Hematopoietic multipotent progenitor cell treated with erythropoietin and hydrocortisone succinate and interleukin-3 and kit ligand, for 15 days (in vitro differentiated cells): ENCODE measurements at places on chromosomes 4 and X.

DNA sequence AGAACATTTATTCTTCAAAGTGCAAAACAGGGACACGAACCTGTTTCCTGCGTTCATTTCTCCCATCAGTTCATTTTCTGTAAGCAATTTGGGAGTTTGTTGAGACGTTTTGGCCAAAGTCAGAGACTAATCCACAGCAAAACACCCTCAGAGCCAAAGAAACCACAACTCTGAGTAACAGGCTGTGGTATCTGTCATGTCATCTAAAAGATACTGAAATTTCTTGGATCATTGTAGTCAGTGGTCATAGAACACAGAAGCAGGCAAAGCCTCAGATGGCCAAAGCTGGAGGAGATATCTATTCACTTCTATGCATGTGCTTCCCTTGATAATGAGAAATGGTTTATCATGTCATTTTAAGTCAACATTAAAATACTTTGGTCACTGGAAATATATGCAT is 485.6 kb upstream of the GALNT7 start:
- DNase-seq = no peak

- DNase-seq = peak; percentile 2
These were observed 80.4 kb downstream of the SHROOM2 start for GRCh38 chrX:9866633-9867032.

GRCh38 chr4:26987191-26987590 is 126.5 kb downstream of the STIM2 start:
- no peak for DNase-seq

GRCh38 chrX:68895341-68895755 is 66.5 kb downstream of the EFNB1 start:
- DNase-seq = peak; percentile 58

DNA sequence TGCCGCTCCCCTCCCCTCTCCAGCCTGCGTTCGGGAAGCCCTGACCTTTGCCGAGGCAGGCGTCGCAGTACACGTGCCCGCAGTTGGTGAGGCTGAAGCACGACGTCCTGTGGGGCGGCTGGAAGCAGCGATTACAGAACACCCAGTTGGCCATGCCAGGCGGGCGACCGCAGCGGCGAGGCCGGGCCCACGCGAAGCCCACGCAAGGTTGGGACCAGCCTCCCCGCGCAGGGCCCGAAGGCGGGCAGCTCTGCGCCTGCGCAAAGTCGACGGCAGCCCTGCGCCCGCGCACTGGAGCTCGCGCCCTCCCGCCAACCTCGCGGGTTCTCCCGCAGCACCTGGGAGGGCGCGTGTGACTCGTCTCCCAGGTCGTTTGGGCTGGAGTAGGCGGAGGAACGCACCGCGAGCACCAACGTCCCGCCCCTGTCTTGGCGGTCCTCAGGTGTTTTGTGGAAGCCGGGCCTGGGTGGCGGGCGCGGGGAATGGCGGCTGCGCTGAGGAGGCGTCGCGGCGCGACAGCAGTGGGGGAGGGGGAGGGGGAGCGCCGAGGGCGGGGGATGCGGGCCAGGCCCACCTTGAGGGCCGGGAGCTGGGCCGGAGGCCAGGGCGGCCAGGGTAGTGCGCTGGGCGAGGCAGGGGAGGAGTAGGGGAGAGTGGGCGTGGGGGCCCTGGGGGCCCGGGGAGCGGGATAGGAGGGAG is at the start of gene RNF212:
RNF212 (minus strand) TSS at position 254 of the 699 bp plus-strand sequence; CDS start at position 154, 100 bp downstream.
- no peak for DNase-seq

- no peak for DNase-seq
These were observed 866 bp upstream of the EMD start for GRCh38 chrX:154378059-154378798.

GRCh38 chr4:9691238-9692065 is 90.0 kb upstream of the DRD5 start:
- DNase-seq = peak; percentile 79

DNA sequence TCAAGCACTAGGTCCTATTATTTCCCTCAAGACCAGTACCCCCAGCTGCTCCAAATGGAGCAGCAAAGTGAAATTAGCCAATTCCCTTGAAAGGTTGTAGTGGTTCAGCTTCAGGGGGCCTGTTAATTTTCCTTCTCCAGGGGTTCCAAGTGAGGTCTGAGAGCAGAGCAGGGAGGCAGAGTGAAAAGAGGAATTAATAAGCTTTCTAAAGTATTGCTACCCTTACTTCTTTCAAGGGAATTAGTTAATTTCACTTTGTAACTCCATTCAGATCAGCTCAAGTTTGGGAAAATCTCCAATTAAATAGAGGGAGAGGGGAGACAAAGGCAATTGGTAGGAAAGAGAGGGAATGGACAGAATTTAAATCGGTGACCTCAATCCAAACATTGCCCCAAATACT is 78.7 kb upstream of the SLC7A11 start:
- no peak for DNase-seq

DNA sequence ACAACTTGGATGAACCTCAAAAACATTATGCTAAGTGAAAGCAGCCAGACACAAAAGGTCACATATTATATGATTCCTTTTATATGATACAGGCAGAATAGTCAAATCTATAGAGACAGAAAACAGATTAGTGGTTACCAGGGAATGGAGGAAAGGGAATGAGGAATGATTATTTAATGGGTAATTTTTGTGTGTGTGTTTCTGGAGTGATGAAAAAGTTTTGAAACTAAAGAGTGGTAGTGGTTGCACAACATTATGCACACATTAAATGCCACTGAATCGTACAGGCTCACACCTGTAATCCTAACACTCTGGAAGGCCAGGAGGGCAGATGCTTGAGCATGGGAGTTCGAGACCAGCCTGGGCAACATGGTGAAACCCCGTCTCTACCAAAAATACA is 19.6 kb upstream of the SOD3 start:
- no peak for DNase-seq

DNA sequence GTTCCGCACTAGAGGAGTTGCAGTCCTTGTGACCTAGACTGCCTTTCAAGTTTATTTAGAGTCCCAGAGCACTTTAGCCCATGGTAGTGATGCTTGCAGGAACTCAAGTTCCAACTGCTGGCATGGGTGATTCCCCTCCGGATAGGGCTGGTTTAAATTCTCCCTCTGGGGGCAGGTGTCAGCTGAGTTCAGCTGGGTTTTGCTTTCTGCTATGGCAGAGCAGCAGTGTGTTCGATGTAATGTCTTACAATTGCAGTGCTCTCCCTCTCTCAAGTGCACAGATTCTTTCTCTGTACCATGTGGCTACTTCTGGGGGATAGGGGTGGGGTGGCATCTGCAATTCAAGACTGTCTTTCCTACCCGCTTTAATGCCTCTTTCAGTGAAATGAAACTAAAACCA is 164.8 kb upstream of the ZIC3 start:
- no peak for DNase-seq

GRCh38 chr4:150240011-150240410 is 161.8 kb downstream of the DCLK2 start:
- no peak for DNase-seq

DNA sequence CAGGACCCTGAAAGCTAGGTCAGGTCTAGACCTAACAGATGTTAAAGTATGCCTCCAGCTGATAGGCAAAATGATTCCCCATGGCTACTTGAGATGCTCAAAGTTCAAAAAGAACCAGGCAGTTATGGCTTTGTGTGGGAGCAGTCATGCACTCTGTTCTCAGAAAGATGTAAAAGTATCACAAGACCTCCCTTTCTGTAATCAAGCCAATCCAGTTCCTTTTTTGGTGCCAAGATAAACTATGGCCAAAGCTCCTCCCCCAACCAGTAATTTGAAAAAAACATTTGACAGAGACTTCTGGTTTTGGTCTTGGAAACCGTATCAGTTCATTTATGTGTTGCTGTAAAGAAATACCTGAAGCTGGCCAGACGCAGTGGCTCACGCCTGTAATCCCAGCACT is 340.9 kb downstream of the CHIC1 start:
- DNase-seq = no peak

DNA sequence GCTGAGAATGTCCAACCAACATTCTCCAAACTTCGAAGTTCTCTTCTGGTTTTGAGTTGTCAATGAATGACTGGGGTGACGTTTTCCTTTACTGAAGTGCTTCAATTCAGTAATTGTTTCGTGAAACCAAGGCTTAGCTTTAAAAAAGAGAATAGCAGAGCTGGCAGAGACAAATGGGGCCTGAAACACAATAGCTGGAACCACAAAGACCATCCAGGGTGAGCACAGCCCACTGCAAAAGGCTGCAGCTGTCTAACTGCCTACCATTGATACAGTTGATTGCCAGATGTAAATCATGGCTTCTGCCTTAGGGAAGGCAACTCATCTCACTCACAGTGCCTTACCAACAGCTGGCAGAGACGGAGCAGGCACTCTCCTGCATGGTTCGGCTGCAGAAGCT is 78.7 kb upstream of the ZNF518B start:
- DNase-seq = no peak

DNA sequence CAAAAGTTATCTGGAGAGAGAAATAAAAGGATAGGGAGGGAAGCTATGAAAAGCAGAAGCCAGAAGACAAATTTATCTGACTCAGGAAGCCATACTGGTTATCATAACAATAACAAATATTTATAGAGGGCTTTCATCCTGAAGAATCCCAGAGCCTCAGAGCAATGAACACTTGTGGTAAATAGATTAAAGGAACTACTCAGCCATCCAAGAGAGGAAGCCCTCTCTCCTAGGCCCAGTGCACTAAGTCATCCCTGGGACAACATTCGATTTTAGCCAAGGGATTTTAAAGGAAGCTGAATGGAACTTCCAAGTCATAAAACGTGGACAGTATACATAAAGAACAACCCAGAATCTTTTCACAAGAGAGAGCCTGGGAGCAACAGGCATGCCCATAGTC is 76.9 kb downstream of the COL4A6 start:
- DNase-seq = no peak

GRCh38 chrX:14056206-14056605 is 26.5 kb upstream of the GEMIN8 start:
- no peak for DNase-seq

DNA sequence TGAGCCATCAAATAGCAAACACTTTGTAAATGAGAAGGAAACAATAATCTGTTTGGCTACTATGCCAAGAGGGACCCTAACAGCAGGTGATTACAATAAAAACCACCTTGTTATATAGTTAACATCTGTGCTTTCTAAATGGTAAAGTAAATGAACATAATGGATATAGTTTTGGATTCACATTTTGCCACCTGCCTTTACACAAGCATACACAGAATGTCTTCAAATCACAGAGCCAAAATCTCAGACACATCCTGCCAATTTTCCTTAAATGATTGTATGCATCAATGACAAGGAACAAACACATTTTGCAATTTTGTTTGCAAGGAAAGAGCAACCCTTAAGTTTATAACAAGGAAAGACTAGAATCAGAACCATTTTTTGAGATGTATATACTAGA is 334.2 kb downstream of the FSTL5 start:
- no peak for DNase-seq

GRCh38 chr4:25310066-25310802 is 2.3 kb upstream of the ZCCHC4 start:
- peak; percentile 20 for DNase-seq

DNA sequence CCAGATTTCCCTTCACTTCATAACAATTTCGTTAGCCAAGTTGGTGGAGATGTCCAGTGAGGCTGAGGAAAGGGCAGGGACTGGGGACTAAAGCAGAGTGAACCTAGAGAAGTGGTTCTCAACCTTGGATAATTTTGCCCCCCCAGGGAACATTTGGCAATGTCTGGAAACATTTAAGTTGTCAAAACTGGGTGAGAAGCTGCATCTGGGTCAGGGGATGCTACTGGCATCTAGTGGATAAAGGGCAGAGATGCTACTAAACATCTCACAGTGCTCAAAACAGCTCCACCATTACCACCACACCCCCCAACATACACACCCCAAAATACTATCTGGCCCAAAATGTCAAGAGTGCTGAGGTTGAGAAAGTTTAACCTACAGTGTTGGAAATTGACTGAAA is 32.0 kb upstream of the FGF16 start:
- DNase-seq = no peak

DNA sequence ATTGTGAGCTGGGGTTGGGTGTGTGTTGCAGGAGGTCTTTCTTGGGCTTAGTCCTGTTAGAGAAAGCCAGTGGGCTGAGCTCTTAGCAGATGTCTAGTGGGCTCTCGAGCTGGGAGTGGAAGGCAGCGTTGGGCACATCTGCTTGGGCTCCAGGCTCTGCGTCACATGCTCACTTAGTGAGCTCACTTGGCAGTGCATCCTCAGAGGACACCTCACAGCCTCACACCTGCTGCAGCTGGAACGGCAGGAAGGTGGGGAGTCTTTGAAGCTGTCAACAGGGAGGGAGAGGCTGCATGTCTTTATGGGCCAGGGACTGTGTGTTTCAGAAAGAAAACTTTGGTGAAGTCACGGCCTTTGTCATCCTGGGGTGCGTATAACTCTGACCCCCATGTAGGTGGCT is 82.2 kb downstream of the PSAPL1 start:
- no peak for DNase-seq

DNA sequence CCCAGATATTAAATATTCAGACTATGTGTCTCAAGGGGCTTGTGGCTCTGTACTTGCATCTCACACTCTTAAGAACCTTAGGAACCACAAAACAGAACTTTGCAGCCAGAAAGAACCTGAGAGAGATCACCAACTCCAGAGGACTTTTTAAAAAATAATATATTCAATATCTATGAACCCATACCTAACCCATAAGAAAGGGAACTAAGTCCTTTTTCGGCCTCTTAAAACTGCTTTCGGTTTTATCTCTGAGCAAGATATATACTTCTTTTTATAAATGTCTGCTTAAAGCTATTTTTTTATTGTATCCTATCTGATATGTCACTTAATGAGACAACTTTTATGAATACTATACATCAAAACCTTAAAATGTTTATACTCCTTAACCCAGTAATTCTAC is 10.9 kb downstream of the SMARCA1 start:
- DNase-seq = no peak

- no peak for DNase-seq
These were observed 1.1 kb downstream of the PCDH19 start for GRCh38 chrX:100408713-100409609.

DNA sequence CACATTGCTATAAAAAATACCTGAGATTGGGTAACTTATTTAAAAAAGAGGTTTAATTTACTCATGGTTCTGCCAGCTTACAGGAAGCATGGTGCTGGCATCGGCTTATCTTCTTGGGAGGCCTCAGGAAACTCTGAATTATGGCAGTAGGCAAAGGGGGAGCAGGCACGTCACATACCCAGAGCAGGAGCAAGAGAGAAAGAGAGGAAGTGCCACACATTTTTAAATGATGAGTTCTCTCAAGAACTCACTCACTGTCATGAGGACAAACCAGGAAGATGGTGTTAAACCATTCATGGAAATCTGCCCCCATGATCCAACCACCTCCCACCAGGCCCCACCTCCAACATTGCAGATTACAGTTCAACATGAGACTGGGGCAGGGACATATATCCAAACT is 10.0 kb upstream of the AFF1 start:
- DNase-seq = no peak

GRCh38 chr4:138688408-138689085 is 327.0 kb upstream of the NOCT start:
- DNase-seq = no peak
